ENCODE measurements at places on chromosomes 4 and X. TPM values are rescaled to one million over a fixed set of nuclear protein-coding genes. Genes with fewer than 3 reads are reported as not detected.

GRCh38 chr4:26958925-26959653 lies 98.4 kb downstream of the STIM2 start:
- no peak for DNase-seq

GRCh38 chr4:14368391-14368790 lies 633.9 kb upstream of the CPEB2 start:
- DNase-seq: no peak

DNA sequence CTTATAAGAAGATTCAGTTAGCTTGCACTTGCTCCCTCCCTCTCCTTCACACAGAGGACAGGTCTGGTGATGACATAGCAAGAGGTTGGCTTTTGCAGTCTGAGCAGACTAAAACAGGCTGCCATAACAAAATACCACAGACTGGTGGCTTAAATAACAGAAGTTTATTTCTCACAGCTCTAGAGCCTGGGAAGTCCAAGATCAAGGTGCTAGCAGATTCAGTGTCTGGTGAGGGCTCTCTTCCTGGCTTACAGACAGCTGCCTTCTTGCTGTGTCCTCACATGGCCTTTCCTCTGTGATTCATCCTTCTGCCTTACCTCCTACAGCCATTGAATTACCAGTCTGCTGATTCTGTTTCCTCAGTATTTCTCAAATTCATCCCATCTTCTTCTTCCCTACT lies 13.1 kb downstream of the RP2 start:
- no peak for DNase-seq

- DNase-seq: no peak
These were observed 572.0 kb downstream of the ADGRL3 start for GRCh38 chr4:61772126-61772525.

- no peak for DNase-seq
These were observed 1.3 kb upstream of the FGA start for GRCh38 chr4:154591890-154592289.

- no peak for DNase-seq
These were observed 28.9 kb upstream of the TLL1 start for GRCh38 chr4:165844161-165844560.

- no peak for DNase-seq
These were observed 59.5 kb downstream of the PGRMC2 start for GRCh38 chr4:128227991-128228571.

GRCh38 chr4:122854447-122855352 lies 28.1 kb downstream of the FGF2 start:
- DNase-seq: no peak

DNA sequence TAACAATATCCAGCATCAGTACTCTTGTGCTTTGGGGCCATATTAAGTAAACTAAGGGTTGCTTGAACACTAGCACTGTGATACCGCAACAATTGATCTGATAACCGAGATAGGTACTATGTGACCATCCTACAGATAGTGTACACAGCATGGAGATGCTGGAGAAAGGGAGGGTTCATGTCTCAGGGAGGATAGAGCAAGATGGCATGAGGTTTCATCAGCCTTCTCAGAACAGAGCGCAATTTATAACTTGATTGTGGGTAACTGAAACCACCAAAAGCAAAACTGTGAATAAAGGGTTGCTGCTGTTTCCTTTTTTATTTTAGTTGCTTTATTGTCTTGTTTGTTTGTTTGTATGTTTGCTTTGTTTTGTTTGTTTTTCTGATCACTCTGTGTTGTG lies 1449.7 kb downstream of the PCDH7 start:
- no peak for DNase-seq

The OPRPN gene
- not detected for total RNA-seq

DNA sequence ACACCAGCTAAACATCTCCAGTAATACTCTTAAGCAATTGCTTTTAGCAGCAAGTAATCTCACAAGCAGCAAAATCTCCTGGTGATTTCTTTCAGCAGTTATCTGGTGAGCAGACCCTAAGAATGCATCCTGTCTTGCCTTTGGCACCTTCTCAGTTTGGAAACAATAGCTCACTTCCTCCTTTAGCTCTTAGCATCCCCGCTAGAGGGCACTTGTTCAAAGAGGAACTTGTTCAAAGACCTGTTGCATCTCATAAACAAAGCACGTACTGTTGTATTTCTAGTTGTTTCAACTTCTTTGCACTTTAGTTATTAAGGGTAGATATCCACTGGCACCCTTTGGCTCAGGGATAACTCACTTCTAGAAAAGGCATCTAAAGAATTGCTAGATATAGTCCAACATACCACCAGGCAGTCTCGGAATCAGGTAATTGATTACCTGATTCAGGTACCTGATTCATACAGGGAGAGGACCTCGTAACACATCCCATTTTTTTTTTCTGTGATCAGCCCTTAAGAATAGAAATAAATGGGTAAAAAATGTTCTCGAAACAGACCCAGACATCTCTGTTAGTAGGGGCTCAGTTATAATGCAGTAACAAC lies 81.9 kb upstream of the QRFPR start:
- DNase-seq: peak; percentile 59

DNA sequence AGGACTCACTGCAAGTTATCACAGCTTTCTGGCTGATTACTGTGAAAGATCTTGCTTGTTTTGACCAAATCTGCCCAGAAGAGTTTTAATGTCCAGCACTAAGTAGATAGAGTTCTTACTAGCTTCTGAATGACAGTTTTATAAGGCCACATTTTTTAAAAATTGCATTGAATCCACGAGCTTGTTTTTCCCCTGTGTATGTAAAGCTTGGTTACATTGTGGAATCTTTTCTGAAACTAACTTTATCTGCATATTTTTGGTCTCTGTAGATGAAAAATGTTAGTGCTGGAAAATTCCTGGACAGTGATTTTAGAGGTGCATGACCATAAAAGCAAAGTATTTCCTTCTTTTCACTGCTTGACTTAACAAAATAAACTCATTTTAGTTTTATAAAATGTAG lies 650.3 kb upstream of the FAM241A start:
- no peak for DNase-seq

GRCh38 chrX:1453395-1453783 lies 680 bp upstream of the ASMTL start:
- no peak for DNase-seq

GRCh38 chr4:108846568-108846967 lies 83.7 kb upstream of the ETNPPL start:
- no peak for DNase-seq

The TSC22D3 gene
- total RNA-seq: 10.5 TPM

The MAMLD1 gene
- 0.53 TPM for total RNA-seq

DNA sequence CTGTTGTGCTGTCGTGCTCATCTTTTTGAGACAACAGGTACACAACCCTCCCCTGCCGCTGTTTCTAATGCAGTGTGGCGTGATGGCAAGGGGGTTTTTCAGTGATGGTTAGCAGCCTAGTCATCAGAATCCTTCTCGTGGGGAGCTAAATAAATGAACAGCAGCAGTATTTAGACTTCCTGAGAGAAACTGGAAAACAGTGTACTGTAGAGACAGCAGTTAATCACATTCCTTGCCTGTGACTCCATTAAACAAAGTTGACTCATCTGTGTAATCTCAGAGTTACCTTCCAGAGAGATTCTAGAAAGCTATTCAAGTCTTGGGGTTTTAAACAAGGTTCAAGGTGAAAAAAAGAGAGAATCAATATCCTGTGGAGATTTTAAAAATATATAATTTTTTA lies 1753.2 kb upstream of the PCDH7 start:
- no peak for DNase-seq

DNA sequence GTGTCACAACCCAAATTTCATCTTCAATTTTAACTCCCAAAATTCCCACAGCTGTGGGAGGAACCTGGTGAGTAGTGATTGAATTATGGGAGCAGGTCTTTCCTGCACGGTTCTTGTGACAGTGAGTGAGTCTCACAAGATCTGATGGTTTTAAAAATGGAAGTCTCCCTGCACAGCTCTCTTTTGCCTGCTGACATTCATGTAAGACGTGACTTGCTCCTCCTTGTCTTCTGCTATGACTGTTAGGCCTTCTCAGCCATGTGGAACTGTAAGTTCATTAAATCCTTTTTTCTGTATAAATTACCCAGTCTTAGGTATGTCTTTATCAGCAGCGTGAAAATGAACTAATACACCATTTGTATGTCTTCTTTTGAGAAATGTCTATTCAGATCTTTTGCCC lies 13.0 kb upstream of the BLTP1 start:
- DNase-seq: no peak

DNA sequence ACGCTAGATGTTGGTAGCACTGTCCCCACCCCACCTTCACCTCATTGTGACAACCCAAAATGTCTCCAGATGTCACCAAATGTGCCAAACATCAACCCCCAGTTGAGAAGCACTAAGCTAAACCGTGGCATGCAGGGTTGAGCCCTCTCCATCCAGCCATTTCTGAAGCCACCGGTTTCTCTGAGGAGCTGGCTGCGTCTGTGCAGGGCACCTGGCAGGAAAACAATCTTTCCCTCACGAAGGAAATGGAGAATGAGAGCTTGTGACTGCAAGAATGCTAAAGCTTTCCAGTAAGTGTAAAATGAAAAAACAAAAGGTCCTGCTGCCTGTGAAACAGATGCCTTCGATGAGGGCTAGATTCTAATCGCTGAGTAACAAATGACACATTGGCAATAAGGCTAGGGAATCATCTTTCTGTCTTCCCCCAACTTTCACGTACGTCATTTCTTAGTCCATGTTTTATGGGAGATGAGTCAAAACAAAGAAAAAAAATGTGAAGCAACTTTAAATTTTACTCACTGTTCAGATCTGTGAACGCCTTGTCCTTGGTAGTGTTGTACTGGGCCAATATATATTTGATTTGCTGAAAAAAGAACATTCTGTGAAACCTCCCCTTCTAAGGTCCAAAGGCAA lies 59.9 kb downstream of the PROM1 start:
- DNase-seq: no peak

The KIAA1210 gene
- total RNA-seq: not detected

The TEX13A gene
- not detected for total RNA-seq

The TCEANC gene
- 2.7 TPM for total RNA-seq

DNA sequence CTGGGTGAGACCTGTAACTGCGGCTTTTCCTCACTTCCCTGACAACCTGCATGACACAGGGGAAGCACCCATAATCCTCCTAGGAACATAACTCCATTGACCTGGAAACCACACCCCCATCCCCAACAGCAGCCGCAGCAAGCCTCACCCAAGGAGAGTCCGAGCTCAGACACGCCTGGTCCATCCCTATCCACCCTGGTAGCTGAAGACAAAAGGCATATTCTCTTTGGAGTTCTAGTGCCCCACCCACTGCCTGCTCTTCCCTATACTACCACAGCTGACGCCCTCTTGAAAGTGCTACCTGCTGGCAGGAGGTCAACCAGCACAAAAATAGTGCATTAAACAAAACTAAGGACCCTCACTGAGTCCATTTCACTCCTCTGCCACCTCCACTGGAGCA lies 1080.9 kb upstream of the IGFBP7 start:
- DNase-seq: peak; percentile 25

The DYNLT3 gene
- total RNA-seq: 5.7 TPM

GRCh38 chrX:68175562-68175961 lies 257.7 kb downstream of the OPHN1 start:
- DNase-seq: no peak

The GABRG1 gene
- 0.11 TPM for total RNA-seq

DNA sequence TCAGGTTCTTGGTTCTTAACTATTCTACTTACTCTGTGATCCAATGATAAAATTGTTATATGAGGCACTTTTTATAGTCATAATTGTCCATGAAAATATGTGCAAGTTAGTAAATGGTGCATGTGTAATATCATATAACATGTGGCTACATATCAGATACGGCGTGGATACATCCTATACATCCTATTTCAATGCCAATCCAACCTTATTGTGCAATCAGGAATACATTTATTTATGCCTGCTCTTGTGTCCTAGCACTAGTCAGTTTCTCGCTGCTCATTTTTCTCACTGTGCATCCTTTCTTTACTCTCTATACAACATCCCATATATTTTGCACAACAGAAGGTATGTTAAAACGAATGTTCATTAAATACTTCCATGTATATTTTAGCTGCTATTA lies 1141.1 kb downstream of the FAT4 start:
- DNase-seq: no peak

The FGFR3 gene
- 75.7 TPM for total RNA-seq

All from H9 (cell line).